ENCODE measurements at places on chromosomes 5 and 9. TPM values are rescaled to one million over a fixed set of nuclear protein-coding genes. Genes with fewer than 3 reads are reported as not detected.
A peak's percentile ranks its signal among the peaks of the same experiment; 100 is the strongest.

Gene TSSK1B
- 0.64 TPM for total RNA-seq

Gene SPINK4
- not detected for total RNA-seq

DNA sequence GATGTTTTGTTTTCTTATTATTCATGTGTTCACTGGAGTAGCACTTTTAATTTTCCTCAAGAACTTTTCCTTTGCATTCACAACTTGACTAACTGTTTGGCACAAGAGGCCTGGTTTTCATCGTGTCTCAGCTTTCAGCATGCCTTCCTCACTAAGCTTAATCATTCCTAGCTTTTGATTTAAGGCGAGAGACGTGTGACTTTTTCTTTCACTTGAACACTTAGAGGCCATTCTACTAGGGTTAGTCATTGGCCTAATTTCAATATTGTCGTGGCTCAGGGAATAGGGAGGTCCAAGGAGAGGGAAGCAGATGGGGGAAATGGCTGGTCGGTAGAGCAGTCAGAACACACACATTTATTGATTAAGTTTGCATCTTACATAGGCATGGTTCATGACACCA is 94.0 kb downstream of the ZNF462 start:
- peak; percentile 62 for DNase-seq

GRCh38 chr5:108669462-108669861 is 78.2 kb upstream of the FER start:
- DNase-seq: peak; percentile 11

- DNase-seq: no peak
These were observed 4.5 kb downstream of the TENT4A start for GRCh38 chr5:6717687-6718086.
